ENCODE measurements at places on chromosomes 1 and 21.

DNA sequence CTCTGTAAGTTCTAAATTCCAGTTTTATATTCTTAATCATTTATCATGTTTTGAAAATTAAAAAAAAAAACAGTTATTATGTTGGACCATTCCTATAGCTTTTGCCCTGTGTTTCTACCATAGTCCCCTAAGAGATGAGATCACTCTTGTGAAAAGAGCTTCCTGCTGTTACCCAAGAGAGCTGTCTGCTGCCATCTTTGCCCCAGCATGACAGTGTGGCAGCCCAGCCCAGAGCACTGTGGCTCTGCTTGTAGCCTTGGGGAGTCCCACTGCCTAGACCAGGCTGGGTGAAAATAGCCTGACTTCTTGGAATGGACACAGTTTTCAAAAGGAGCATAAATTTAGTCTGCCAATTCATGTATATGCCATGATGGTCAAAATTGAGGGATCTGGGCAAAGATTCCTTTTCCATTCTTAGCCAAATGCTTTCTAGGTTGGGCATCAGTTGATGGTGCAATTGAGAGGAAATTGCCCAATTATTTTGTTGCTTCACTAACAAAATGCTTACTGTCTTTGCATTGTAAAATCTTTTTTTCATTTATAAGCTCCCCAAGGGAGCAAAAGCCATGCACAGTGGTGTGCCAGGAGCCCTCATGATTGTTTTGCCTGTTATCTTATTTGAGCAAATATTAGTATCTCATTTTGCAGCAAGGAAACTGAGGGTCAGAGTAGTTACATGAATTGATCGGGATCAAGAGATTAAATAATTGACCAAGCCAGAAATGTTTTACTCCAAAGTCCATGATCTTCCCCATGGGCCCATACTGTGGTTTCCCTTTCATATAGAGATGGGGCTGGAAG lies 72.8 kb downstream of the ETS2 start:
- DNase-seq = peak; percentile 72

DNA sequence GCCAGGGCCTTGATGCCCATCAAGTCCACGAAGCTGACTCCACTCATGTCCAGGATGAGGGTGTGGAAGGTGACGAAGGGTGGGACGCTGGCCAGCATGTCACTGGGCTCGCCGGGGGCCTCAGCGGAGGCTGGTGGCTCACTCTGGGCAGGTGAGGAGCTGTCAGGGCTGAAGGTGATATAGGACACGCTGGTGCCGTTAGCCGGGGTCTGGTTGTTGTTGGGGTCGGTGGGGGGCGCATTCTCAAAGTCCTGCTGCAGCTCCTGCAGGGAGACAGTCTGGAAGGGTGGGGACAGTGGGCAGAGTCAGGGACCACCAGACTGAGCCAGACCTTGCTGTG lies 21.7 kb downstream of the SLC26A9 start:
- DNase-seq = no peak

- DNase-seq = no peak
Observed at GRCh38 chr1:207857447-207857846, 53.5 kb downstream of the CD34 start.

- no peak for DNase-seq
Observed at GRCh38 chr21:40187946-40188654, 320.9 kb downstream of the PCP4 start.

Measured in inflammatory macrophage treated with lipopolysaccharide for 1 hour (primary cell).